ENCODE measurements at places on chromosomes 1 and 21. TPM values are rescaled to one million over a fixed set of nuclear protein-coding genes. Genes with fewer than 3 reads are reported as not detected.

DNA sequence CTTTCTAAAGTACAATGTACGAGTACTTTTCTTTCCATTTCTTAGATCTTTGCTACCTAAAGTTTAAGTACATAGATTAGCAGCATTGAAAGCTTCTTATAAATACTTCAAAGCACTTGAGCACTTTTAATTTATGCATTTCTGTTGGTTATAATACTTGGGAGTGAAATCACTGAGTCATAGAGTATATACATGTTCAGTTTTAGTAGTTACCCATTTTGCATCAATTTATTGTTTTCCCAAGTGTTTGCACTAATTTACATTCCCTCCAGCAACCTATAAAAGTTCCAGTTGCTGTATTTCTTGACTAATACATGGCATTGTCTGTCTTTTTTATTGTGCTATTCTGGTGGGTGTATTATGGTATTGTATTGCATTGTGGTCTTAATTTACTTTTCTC lies 20.3 kb downstream of the PRKAA2 start:
- no peak for DNase-seq

- no peak for DNase-seq
These were observed 217.0 kb downstream of the RWDD3 start for GRCh38 chr1:95451054-95451453.

- no peak for DNase-seq
These were observed 126.7 kb downstream of the CDC42BPA start for GRCh38 chr1:227191607-227192006.

DNA sequence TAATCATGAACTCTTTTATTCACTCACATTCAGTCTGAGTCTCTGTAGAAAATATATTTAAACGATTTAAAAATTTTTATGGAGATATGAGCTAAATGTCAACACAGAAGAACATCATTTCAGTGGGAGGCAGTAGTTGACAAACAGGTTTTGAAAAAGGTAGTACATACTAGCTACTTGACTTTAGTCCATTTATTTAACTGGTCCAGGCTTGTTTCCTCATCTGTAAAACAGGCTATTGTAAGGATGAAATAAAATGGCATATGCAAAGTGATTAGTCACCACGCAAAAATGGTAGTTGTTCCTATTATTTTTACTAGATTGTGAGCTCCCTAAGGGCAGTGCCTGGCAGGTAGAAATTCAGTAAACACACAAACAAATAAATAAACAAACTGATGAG lies 75.2 kb downstream of the NTPCR start:
- no peak for DNase-seq

DNA sequence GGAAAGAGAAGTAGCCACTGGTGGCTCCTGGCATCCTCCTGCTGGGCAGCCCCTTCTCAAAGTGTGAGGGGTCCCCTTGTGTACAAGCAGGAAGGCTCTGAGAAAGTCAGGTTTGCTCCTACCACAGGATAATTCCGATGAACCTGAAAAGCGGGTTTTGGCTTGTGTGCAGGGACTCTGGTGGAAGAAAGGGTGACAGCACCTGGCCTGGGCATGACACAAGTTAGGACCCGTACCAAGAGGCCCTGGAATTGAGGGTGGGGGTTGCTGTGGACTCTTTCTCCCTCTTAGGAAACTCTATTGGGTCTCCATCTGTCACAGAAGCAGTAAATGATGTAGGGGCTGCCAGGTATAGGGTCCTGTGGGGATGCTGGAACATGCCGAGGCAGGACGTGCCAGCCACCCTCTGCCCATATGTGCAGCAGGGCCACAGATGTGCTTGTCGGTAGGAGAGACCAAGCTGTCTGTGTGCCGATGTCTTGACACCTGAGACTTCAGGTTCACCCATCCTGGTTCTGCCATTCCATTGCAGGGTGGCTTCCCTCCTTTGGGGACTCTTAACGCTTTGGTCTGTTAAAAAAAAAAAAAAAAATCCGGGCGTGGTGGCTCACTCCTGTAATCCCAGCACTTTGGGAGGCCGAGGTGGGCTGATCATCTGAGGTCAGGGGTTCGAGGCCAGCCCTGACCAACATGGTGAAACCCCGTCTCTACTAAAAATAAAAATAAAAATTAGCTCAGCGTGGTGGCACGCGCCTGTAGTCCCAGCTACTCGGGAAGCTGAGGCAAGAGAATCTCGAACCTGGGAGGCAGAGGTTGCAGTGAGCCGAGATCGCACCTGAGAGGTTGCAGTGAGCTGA lies 9.8 kb downstream of the C1orf35 start:
- no peak for DNase-seq

Gene C4BPA
- not detected for total RNA-seq

Gene TSPEAR
- total RNA-seq = 0.08 TPM

DNA sequence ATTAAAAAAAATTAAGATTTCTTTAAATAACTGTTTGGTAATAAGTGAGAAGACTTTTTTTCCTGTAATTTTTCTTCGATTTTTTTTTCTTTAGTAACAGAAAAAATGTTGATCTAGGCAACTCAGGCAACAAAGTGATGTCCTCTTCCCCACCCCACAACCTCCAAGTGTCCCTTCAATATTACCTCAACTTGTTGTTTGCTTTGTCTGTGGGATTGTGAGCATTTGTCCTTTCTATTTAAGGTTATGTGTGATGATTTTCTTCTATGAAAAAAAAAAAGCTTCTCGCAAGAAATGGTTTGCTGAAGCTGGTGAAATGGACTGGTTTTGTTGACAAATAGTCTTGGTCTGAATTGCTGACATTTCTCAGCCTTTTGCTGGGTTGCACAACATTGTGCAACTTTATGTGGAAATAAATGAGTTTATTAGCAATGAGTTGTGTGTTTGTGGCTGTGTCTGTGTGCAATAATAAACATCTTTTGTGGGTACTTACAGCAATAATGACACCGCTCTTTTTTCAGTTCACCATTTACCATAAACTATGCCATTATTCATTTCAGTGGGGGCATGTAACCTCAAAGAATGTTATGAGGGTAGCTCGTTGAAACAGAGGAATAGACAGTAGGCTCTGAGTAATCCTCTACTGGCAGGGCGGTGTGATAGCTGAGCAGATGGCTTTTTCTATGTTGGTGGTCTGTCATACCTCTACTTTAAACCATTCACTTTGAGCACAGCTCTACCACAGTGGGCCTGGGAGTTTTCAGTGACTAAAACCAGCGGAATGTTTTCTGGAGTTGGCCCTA lies 218.4 kb downstream of the HLX start:
- peak; percentile 73 for DNase-seq

Gene FCGR3A
- not detected for total RNA-seq

DNA sequence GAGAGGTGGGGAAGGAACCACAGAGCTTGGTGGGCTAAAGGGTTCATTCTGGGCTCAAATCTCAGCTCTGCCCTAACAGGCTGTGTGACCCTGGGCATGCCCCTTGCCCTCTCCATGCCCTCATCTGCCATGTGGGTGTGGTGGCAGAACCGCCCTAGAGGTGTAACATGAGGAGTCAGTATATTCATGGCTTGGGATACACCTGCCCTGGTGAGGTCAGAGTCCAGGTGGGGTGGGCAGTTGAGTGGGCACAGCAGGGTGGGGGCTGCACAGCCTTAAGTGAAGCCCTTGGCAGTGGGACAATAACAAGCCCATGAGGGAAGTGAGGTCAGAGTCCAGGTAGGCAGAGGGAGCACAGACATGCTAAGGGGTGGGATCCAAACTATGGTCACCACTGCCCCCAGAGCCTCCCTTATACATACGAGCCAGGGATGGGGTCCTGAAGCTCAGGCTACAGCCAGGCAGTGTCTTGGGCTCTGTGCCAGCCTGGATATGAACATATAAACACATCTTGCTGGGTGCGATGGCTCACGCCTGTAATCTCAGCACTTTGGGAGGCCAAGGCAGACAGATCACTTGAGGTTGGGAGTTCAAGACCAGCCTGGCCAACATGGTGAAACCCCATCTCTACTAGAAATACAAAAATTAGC lies 59.0 kb upstream of the EFHD2 start:
- no peak for DNase-seq

Gene SHISAL2A
- total RNA-seq = not detected

- DNase-seq = no peak
These were observed 50.0 kb downstream of the C1orf198 start for GRCh38 chr1:230818367-230818766.

Gene PHLDA3
- total RNA-seq = 164 TPM

Gene THEMIS2
- total RNA-seq = 2.0 TPM

Gene COL6A2
- total RNA-seq = 1,068 TPM

- no peak for DNase-seq
These were observed 74.6 kb upstream of the CSF3R start for GRCh38 chr1:36557041-36558000.
